ENCODE measurements at places on chromosomes 7 and 10. TPM values are rescaled to one million over a fixed set of nuclear protein-coding genes. Genes with fewer than 3 reads are reported as not detected.

DNA sequence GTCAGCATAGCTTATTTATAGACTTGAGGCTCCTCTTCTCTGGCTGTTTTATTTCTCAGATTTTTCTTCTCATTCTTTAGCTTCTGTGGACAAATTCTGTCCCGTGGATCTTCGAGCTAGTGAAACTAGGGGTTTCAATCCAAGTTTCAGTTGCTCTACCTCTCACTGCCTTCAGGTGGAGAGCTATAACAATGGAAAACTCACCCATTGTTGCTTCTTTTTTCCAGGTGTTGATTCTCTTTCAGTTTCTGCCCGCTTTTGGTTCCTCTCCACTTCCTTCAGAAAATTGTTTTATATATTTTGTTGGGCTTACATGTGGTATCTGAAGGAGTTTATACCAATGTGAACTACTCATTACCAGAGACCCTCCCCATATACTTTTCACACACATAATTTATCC, 266.1 kb downstream of the TCF7L2 start:
- peak; percentile 23 for DNase-seq

DNA sequence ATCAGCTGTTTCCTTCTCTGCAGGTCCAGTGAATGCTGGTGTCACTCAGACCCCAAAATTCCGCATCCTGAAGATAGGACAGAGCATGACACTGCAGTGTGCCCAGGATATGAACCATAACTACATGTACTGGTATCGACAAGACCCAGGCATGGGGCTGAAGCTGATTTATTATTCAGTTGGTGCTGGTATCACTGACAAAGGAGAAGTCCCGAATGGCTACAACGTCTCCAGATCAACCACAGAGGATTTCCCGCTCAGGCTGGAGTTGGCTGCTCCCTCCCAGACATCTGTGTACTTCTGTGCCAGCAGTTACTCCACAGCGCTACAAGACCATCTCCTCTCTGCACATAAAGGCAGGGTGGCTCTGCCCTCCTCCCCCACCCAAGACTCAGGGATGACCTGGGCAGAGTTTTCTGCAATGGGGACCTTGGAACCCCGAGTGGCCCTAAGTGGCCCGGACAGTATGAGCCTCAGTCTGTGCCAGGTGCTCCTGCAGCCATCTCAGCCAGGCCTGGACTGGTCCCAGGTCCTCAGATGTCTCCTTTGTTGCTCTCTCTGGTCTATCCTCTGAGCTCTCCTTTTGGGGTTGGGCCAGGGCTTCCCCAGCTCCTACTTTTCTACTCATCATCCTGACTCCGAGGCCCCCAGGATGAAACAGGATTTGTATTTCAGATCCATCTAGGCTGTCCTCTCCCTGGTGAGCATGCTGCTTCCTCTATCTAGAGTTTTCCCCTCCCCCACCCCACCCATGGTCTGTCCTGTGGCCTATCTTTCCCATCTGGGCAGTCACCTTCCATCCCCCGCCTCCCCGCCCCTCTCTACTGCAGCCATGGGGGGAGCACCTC, 212.1 kb upstream of the PRSS58 start:
- peak; percentile 25 for DNase-seq

DNA sequence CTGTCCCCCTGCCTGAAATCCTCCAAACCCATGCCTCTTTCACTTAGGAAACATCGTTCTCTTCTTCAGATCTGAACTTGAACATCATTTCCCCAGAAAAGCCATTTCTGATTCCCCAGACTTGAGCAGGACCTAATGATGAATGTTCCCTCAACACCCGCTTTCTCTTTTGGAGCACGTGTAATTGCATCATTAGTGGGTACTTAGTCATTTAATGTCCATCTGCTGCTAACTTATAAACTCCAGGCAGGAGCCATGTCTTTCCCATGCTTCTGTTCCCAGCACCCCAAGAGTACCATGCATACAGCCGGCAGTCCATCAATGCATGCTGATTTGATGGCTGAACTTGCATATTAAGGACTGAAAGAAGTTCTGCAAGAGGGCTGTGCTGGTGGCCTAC, 36.5 kb upstream of the ECHDC3 start:
- no peak for DNase-seq

ERLIN1 gene
- 21.1 TPM for total RNA-seq

DNA sequence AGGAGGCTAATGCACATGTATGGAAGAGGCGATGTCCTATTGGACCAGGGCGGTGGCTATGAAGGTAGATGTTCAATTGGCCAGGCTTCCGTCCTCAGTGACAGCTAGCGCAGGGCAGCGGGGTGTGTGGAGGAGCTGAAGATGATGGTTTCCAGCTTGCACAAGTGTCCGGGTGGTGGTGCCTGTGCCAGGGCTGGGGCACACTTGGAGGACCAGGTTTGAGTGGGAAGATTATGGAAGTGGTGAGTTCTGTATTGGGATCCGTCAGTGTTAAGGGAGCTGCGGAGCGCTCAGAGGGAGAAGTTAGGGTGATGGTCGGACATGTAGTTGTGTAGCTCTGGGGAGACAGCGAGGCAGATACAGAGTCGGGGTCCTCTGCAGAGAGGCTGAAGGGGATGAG, 8.5 kb upstream of the TBL2 start:
- no peak for DNase-seq

DNA sequence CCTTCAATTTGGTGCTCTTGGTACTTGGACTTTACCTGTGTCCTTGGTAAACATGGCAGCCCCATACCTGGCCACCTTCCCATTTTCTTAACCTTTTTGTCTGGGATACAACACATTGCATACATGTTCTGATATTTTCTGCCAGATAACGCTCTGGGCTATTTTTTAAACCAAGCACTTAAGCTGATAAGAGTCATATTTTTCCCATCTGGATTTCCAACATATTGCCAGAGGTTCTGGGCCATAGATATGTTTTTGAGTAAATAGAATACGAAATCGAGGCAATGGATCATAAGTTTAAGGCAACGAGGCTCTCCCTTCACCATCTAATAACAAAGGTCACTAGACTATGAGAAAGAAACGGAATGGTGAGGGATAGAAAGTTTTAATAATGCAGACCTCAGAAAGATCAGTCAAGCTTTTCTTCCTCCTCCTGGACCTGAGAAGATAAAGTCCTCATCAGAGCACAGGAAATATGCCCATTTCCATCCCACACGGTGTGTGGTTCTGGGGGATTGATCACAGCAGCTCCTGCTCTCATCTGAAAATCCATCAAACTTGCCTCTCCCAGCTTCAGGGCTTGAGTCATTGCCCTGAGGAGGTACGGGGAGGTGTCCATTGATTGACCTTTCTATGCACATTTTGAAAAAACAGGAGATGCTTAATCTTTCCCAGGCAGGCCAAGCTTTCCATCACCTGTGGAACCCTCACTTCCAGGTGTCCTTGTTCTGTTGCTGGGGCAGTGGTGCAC, 257.2 kb downstream of the GFRA1 start:
- no peak for DNase-seq

DNA sequence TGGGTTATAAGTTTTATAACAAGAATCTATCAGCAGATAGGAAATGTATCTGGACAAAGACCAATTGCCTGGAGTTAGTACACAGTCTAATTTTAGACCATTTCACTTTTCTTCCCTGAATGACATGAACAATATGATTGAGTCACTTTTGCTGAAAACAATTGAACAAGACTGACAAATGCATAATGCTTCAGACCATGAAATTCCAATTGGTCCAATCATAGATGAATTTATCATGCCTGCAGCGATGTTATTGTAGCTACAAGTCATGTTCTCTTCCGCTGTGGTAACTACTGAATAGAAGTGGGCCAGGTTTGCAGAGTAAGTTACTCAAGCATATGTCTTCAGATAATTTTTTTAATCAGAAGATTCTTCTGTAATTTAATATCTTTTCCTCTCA, 73.4 kb downstream of the VSTM2A start:
- DNase-seq = no peak

- DNase-seq = peak; percentile 24
Observed at GRCh38 chr7:129271500-129272355, 46.9 kb downstream of the AHCYL2 start.

DNA sequence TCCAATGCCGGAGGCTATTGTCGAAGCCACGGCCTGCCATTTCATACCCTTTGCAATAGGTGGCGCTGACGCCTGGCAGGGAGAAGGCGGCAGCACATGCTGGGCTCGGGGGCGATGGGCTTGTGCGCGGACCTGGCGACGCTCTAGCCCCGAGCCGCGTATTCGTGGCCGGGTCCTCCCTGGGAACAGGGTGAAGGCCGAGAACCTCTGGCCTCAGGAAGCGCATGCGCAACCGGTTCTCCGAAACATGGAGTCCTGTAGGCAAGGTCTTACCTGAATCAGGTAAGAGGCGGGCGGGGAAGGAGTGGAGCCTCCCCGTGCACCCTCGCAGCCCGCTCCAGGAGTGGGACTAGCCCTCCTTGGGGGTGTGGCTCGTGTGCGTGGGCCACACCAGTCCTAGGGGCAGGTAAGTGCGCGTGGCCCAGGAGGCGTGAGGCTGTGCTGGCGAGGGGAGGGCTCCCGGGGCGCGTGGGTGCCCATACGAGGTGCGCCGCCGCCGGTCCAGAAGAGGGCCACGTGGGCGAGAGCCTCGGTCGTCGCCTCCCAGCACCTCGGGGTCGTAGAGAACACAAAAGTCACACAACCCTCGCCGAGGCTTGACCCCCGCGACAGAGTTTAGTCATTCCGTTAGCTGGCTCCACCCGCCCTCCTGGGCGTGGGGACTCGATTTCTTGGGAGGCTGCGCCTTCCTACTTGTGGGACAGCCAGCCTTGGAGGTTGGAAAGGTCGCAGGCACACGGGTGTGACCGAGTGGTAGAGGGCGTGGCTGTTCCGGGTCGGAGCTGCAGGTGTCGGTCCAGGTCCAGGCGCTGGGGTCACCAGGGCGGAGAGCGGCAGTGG, 5.6 kb upstream of the MEST start:
- DNase-seq = no peak

DNA sequence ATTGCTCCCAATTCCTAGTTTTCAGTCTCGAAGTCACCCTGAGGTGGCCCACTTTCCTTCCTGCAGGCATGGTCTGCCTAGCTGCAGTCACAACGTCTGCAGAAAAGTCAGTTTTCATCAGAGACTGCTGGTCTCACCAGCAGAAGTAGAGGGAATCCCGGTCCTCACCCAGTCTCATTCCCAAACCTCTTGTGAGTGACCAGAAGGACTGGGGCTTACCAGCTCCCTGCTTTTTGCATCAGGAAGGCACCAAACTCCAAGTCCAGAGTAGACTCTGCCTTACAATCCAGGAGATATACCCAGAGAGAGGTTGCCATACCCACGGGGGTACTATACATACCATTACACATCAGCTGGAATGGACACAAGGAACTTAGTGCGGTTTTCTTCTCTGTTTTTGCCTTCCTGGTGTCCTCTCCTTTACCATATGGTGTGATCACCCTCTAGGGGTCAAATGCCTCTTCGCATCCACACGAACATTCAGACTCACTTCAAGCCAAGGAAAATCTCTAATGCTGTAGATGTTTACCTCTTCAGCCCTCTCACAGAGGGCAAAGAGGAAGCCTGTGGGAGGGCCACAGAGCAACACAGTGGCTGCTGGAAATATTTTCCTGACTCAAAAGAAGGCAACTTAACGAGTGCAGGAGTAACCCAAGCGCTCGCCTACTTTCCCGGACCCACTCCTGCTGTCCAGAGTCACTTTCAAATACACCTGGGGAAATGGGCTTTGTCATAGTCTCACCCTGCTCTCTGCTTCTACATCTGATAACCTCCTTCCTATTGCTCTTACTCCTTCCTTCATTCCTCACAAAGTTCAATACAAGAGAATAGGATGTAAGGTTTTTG, 220.9 kb downstream of the C7orf25 start:
- peak; percentile 78 for DNase-seq

ZNF853 gene
- 7.2 TPM for total RNA-seq

GIMAP4 gene
- total RNA-seq = 23.4 TPM

- no peak for DNase-seq
Observed at GRCh38 chr10:99329554-99330346, 594 bp downstream of the CNNM1 start.

- DNase-seq = no peak
Observed at GRCh38 chr7:143408686-143409561, at the start of gene EPHA1. TSS of gene EPHA1 (minus strand) at chr7:143408856. CDS start at chr7:143408805, 51 bp downstream.

AGMO gene
- total RNA-seq = 0.80 TPM

DNA sequence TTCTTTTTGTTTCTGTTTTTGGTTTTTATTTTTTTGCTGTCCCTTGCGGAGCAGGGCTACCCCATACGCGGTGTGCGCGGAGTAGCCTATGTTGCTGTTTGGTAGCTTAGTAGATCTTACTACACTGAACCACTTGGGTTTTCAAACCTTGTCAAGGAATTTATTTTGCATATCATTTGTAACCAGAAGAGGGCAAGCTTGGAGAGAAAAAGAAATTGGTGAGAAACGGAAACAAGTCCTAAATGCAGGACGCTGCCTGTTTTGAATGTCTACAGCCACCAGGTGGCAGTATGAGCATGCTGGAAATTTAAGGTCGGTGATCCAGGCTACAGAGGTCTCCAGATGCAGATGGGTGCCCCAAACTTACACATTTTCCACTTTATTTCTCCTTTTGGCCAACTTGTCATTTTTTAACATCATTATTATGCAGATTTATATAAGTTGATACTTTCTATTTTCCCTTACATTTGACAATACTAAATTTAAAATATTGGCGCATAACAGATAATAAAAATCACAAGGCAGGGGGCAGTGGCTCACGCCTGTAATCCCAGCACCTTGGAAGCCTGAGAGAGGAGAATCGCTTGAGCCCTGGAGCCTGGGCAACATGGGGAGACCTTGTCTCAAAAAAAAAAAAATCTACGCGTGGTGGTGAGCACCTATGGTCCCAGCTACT, 15.3 kb upstream of the TRA2A start:
- DNase-seq = peak; percentile 95

DNA sequence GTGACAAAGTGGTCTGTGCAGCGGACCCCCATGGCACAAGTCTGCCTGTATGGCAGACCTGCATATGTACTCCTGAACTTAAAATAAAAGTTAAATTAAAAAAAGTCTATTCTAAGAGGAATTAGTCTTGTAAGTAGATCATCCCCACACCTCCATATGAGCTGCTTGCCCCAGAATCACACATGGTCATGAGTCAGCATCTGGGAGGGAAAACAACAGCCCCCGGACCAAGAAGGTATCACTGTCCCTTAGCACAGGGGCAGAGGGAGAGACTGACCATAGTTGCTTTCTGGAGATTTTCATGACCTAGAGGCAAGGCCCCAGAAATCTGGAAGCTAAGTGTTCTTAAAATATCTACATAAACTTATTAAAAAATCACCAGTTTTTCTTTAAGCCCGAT, 86.6 kb upstream of the PDK4 start:
- no peak for DNase-seq

- no peak for DNase-seq
Observed at GRCh38 chr10:71887743-71888142, 36.7 kb upstream of the PSAP start.

ATRNL1 gene
- total RNA-seq = 7.1 TPM

GRCh38 chr10:13233358-13233757, 816 bp downstream of the UCMA start:
- DNase-seq = no peak

GRCh38 chr10:12470719-12471118, 121.4 kb downstream of the CAMK1D start:
- DNase-seq = no peak

TNKS2 gene
- 26.8 TPM for total RNA-seq

ANK3 gene
- 69.6 TPM for total RNA-seq

DNA sequence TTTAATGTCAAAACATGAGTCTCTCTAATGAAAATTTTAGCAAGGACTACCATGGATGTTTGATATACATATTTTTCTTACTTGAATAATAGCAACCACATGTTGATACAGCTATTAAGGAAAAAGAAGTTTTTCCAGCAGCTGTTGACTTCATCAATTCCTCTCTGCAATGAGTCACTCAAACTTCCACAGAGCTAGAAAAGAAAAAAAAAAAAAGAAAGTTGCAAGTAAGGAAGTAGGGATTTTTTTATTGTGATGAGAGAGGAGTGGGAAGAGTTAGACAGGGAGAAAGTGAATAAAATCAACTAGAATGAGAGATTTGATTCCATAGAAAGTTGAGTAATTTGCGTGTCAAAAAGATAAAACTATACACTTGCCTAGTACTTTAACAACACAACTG, 46.2 kb downstream of the CAV1 start:
- peak; percentile 93 for DNase-seq
